ENCODE measurements at places on chromosomes 3 and 15. TPM values are rescaled to one million over a fixed set of nuclear protein-coding genes. Genes with fewer than 3 reads are reported as not detected.

Gene PATL2
- total RNA-seq, result 0.49 TPM

Gene CDV3
- 506 TPM for total RNA-seq

Gene MEIS2
- 9.3 TPM for total RNA-seq

Gene RTP1
- total RNA-seq, result not detected

Gene BTLA
- total RNA-seq, result not detected

- no peak overlapping the region for H3K4me3 ChIP-seq
- no peaks in the 10 kb centered on the region for H3K36me3 ChIP-seq
- H3K27me3 ChIP-seq, result peaks cover 5% of the 10 kb centered on the region
- H3K27ac ChIP-seq, result no peak overlapping the region
- no peak for DNase-seq
These were observed 12.7 kb downstream of the SHOX2 start for GRCh38 chr3:158093526-158093925.

DNA sequence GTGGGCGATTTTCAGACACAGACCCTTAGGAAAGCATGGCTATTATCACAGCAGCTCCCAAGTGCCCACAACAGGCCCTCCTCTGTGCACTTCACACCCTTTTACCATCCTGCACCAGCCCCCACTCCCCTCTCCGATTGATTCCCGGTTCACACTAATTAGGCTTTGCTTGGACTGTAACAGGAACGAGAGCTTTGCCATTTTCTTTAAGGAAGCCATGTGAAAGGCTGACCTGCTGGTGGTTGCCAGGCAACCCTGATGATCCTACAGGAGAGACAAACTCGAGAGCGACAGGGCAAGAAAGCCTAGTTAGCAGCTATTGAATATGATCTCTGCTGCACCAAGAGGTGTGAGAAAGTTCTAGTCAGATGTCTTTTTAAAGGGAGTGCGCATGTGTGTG, 28.2 kb upstream of the DET1 start:
- H3K36me3 ChIP-seq, result no peaks in the 10 kb centered on the region
- no peak overlapping the region for H3K27ac ChIP-seq
- no peak overlapping the region for H3K4me3 ChIP-seq
- H3K4me1 ChIP-seq, result no peaks in the 10 kb centered on the region
- DNase-seq, result no peak

GRCh38 chr3:56882896-56883295, 81.1 kb upstream of the ARHGEF3 start:
- no peak for DNase-seq
- H3K27ac ChIP-seq, result no peak overlapping the region
- H3K4me3 ChIP-seq, result no peak overlapping the region
- H3K36me3 ChIP-seq, result no peaks in the 10 kb centered on the region
- H3K27me3 ChIP-seq, result no peaks in the 10 kb centered on the region

DNA sequence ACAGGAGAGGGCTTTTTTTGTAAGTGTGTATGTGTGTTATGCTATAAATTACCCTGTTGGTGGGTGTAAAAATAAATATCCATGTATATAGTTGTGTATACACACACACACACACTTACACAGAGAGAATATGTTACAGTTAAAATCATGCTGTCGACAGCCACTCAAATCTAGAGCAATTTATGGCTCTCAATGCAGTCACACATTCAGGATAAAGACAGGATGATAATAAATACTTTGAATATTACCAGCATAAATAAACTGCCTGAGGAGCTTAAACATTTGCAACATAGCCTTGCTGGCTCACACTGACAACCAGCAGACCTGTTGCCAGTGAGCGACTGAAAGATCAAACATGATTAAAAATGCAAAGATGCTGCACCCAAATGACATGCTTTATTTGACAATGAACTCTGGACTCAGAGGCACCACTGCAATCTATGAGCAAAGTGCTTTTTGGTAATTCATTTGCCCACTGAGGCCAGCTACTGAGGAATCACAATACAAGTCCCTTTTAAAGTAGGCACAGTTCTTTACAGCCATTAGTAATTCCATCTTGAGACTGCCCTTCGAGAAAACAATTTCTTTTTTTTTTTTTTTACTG, 458.9 kb downstream of the FHIT start:
- DNase-seq, result no peak
- no peaks in the 10 kb centered on the region for H3K27me3 ChIP-seq
- H3K4me3 ChIP-seq, result no peak overlapping the region
- H3K36me3 ChIP-seq, result no peaks in the 10 kb centered on the region
- no peak overlapping the region for H3K27ac ChIP-seq

DNA sequence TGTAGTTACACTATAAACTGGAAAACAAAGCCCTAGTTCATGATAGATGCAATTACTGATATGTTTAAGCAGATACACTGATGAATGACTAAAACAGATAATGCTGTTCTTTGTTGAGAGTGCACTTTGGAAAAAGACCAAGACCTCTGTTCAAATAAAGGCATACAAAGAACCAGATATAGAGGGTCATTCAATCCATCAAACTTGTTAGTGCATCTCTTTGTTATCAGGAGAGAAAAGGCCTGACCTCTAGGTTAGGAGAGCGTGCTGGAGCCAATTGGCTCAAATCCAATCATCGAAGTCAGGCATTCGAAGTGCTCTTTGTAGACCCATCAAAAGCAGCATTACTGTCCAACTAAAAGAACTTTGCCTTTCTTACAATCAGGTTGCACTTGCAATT, 124.2 kb downstream of the TFG start:
- H3K4me3 ChIP-seq, result no peak overlapping the region
- no peaks in the 10 kb centered on the region for H3K4me1 ChIP-seq
- H3K36me3 ChIP-seq, result no peaks in the 10 kb centered on the region
- H3K27ac ChIP-seq, result no peak overlapping the region
- no peak for DNase-seq

GRCh38 chr3:101229681-101230080, 90.7 kb downstream of the IMPG2 start:
- no peak for DNase-seq
- H3K27me3 ChIP-seq, result peaks cover 7% of the 10 kb centered on the region

DNA sequence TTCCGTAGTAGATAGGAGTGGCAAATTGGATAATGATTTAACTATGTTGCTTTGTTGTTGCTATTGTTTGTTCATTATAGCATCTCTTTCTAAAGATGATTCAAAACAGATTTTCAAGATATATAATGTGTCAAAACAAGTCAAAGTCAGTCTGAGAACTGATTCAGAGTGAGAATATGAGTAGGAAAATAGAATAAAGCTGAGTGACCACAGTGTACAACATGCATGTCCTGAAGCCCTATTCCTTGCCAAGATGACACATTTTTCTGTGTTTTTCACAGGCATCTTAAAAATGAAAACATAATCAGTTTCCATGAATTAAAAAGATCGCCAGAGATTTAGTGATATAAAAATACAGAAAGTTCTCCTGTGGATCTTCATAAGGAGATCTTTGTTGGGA, 57.0 kb upstream of the THRB start:
- H3K27ac ChIP-seq, result no peak overlapping the region
- no peaks in the 10 kb centered on the region for H3K36me3 ChIP-seq
- H3K27me3 ChIP-seq, result no peaks in the 10 kb centered on the region
- H3K4me3 ChIP-seq, result no peak overlapping the region

DNA sequence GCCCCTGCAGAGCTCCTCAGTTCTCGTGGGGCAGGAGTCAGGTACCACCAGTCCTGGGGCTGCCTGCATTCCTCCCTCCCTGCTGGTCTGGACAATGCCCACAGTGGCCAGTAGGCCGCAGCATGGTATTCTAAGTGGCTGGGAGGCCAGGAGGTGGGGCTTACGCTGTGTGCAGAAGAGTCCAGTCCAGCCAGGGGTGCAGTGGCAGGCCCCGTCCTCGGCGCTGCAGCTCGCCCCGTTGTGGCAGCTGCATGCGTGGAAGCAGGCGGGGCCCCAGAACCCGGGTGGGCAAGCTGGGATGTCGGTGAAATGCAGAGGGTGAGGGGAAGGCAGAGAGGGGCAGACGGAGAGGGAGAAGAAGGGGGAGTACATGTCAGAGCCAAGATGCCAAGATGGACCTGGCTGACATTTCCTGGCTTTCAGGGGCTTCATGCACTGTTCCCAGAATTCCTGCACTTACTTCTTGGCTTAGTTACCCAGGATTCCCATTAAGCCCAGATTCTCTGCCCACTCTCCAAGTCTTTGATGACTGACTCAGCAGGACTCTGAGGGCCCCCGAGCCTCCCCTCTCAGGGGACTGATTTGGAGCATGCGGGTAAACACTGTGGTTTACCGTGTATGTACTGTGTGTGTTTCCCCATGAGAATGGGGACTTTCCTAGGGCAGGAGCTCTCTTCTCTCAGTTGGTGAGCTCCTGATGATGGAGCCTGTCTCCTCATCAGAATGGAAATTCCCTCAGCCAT, 47.5 kb downstream of the RAB11A start:
- no peaks in the 10 kb centered on the region for H3K4me1 ChIP-seq
- H3K4me3 ChIP-seq, result no peak overlapping the region
- H3K27me3 ChIP-seq, result no peaks in the 10 kb centered on the region
- no peaks in the 10 kb centered on the region for H3K36me3 ChIP-seq
- DNase-seq, result peak; percentile 13
- no peak overlapping the region for H3K27ac ChIP-seq

GRCh38 chr15:34799149-34800101, 4.1 kb upstream of the ACTC1 start:
- no peak for DNase-seq
- no peaks in the 10 kb centered on the region for H3K4me1 ChIP-seq
- H3K27me3 ChIP-seq, result peaks cover 4% of the 10 kb centered on the region

DNA sequence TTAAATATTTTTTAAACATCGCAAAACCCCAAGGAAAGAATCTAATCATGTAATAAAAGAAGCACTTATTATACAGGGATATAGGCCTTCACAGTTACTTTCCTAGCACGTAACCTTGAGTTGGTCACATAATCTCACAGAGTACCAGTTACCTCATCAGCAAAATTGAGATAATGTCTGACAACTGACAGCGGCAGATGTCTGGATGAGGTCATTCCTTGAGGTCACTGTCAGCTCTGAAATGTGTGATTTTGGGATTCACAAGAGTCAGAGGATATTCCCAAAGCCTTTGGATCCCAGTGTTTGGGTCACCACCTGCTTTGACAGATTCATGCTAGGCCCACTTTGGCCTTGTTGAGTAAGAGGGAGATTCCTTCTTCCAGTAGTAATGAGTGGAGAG, 151.4 kb upstream of the SEMA6D start:
- no peaks in the 10 kb centered on the region for H3K36me3 ChIP-seq
- H3K27me3 ChIP-seq, result no peaks in the 10 kb centered on the region
- H3K4me3 ChIP-seq, result no peak overlapping the region
- H3K27ac ChIP-seq, result no peak overlapping the region

DNA sequence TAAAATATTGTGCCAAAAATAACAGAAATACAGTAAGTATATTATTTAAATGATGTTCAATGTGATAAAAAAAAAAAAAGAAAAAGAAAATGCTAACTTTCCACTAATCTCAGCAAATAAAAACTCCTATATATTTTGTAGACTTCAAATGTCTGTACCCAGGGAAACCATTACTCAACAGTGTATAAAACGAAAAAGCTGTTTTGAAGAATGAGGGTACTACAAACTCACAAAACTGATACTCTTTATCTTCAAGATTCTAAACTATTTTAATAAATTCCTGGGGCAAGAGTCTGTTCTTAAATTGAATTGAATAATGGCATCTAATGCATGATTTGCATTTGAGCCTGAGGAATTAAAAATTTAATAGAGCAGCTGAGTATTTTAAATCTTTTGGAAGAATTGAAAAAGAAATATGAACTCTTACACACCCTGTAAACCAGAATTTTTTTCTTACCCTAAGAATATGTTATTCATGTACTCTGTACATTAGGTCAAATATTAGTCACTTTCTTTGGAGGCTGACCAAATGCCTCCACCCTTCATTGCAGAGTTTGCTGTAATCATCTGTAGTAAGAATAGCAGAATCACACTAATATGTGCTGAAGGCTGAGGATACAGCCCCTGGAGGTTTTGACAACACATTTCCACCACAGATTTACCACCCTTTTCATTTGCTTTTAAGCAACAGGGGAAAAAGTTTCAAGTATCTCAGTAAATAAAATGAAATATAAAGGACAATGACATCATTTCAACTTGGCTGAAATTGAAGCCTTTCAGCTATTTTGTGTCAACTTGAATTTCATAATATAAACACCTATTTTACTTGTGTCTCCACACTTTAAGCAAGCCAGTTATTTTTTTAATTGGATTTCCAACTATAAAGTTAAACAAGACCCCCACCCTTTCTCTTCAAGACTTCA, 79.7 kb downstream of the FBN1 start:
- DNase-seq, result peak; percentile 32
- no peaks in the 10 kb centered on the region for H3K27me3 ChIP-seq
- H3K4me3 ChIP-seq, result no peak overlapping the region
- no peak overlapping the region for H3K27ac ChIP-seq
- H3K36me3 ChIP-seq, result no peaks in the 10 kb centered on the region

GRCh38 chr15:36622197-36622795, 42.9 kb downstream of the CDIN1 start:
- no peak overlapping the region for H3K27ac ChIP-seq
- H3K4me3 ChIP-seq, result no peak overlapping the region
- H3K27me3 ChIP-seq, result no peaks in the 10 kb centered on the region
- DNase-seq, result no peak

Measured in Panc1 (cell line).